ENCODE measurements at places on chromosomes 6 and 20. TPM values are rescaled to one million over a fixed set of nuclear protein-coding genes. Genes with fewer than 3 reads are reported as not detected.

TMEM244 gene
- not detected for total RNA-seq

DNA sequence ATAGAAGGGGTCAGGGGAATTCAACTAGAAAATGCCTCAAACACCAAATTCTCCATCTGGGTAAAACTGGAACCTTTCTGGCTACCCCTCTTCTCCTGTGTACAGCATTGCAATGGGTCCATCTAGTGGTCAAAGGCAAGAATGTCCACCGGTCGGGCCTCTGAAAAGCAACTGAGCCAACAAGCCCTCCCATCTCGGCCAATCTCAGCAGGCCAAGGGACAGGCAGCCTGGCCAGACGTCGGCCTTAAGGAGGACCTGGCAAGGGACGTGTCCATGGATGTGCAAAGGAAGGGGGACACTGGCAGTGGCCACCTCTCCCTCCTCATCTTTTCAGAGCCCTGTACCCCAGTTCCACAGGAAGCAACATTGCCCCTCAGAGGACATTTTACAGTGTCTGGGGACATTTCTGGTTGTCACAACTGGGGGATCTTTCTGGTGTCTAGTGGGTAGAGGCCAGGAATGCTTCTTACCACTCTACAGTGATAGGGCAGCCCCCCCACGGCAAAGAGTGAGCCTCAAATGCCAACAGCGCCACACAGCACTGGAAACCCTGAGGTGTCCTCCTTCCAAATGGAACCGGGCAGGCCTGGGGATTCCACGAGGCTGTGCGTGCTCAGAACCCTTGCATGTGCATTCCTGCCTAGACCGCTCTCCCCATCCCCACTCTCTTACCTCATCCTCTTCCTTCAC is 99.8 kb upstream of the FOXA2 start:
- H3K36me3 ChIP-seq: no peaks in the 10 kb centered on the region
- peak; percentile 85 for DNase-seq
- H3K27me3 ChIP-seq: no peaks in the 10 kb centered on the region
- no peak overlapping the region for H3K4me3 ChIP-seq
- H3K27ac ChIP-seq: no peak overlapping the region

GRCh38 chr6:127118298-127119101 is at the start of gene RSPO3:
RSPO3 (plus strand) TSS chr6:127118671; CDS start chr6:127119193, 522 bp downstream.
- no peak within 1 kb of the TSS for H3K27ac ChIP-seq
- H3K4me1 ChIP-seq: peaks cover 16% of the 10 kb centered on the region

GRCh38 chr20:52103913-52104545 is 87.5 kb downstream of the ZFP64 start:
- no peak for DNase-seq
- H3K27me3 ChIP-seq: no peaks in the 10 kb centered on the region
- no peaks in the 10 kb centered on the region for H3K36me3 ChIP-seq
- no peak overlapping the region for H3K27ac ChIP-seq
- peak overlapping the region; percentile 46 for H3K4me3 ChIP-seq

SLC2A10 gene
- total RNA-seq: 12.2 TPM

GRCh38 chr20:45176526-45177267 is 2.0 kb downstream of the PI3 start:
- H3K27ac ChIP-seq: no peak overlapping the region
- no peak for DNase-seq
- no peaks in the 10 kb centered on the region for H3K4me1 ChIP-seq
- no peaks in the 10 kb centered on the region for H3K36me3 ChIP-seq
- H3K27me3 ChIP-seq: no peaks in the 10 kb centered on the region

GRCh38 chr20:24617080-24617432 is 147.6 kb downstream of the SYNDIG1 start:
- no peak for DNase-seq
- H3K4me1 ChIP-seq: no peaks in the 10 kb centered on the region
- H3K27me3 ChIP-seq: no peaks in the 10 kb centered on the region
- no peaks in the 10 kb centered on the region for H3K36me3 ChIP-seq
- H3K27ac ChIP-seq: no peak overlapping the region

DNA sequence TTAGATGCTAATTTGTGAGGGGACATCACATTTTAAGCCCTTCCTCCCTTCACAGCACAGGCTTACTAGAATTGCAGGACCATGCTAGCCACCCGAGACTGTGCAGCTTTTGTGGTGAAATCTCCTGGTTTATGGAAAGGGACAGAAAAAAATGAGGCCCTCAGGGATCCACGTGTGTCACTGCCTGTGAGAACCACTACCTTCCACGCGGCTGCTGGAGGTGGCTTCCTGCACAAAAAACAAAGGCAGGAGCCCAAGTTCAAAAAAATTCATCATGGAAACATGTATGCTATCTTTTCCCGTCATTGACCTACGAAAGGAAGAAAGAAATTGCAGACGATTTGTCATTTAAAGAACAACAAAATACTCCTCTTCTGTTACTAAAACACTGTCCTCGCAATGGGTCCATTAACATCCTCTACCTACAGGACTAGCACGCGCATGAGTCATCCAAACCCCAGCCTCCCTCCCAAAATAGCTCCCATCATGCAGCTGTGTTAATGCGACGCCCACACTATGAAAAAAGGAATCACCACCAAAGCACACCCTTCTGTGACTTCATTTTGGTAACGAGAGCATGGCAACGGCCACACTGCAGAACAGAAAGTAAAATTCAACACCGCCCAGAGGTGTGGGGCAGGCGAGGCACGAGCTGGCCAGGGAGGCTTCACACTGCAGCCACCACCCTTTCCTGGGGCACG is 45.7 kb downstream of the RAMACL start:
- no peak overlapping the region for H3K4me3 ChIP-seq
- H3K4me1 ChIP-seq: no peaks in the 10 kb centered on the region
- H3K36me3 ChIP-seq: no peaks in the 10 kb centered on the region

NPBWR2 gene
- not detected for total RNA-seq

- no peaks in the 10 kb centered on the region for H3K27me3 ChIP-seq
- peak overlapping the region; percentile 61 for H3K4me3 ChIP-seq
- no peak overlapping the region for H3K27ac ChIP-seq
- no peaks in the 10 kb centered on the region for H3K36me3 ChIP-seq
These were observed 1.0 kb downstream of the BFSP1 start for GRCh38 chr20:17530153-17530552.

Measured in testis (tissue), 5 donors.